Skin of body (tissue), 3 donors: ENCODE measurements at places on chromosomes 1 and 21. TPM values are rescaled to one million over a fixed set of nuclear protein-coding genes. Genes with fewer than 3 reads are reported as not detected.

DNA sequence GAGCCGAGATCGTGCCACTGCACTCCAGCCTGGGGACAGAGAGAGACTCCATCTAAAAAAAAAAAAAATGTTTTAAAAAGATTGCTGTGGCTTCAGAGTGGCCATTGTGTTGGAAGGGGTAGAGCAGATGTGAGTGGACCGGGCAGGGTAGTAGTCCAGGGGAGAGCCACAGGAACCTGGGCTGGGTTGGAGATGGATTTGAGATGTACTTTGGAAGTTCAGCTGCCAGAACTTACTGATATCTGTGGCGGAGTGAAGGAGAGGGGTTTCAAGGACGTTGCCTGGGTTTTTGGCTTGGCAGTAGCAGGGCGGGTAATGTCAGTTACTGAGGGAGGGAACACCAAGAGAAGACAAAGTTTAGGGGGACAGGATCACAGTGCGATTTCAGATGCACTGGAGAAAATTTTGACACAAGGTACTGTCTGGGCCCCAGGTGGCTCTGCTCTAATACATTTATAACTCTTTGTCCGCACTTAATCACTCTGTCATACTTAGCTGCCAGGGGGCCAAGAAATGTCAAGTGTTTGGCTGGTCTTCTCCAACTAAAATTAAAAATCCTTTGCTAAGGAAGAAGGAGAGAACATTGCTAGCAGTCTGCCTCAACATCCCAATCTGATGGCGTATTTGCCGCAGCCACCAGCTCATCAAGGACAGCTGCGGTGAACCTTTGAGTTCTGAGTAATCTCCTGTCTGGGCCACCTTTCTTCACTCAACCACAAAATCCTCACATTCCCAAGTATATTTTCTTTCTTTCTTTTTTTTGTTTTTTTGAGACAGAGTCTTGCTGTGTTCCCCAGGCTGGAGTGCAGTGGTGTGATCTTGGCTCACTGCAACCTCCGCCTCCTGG lies 9.6 kb downstream of the EPHX1 start:
- no peak for DNase-seq

Gene SFPQ
- 215 TPM for total RNA-seq

- DNase-seq = peak; percentile 5
These were observed 156.5 kb downstream of the CASZ1 start for GRCh38 chr1:10639775-10640578.

DNA sequence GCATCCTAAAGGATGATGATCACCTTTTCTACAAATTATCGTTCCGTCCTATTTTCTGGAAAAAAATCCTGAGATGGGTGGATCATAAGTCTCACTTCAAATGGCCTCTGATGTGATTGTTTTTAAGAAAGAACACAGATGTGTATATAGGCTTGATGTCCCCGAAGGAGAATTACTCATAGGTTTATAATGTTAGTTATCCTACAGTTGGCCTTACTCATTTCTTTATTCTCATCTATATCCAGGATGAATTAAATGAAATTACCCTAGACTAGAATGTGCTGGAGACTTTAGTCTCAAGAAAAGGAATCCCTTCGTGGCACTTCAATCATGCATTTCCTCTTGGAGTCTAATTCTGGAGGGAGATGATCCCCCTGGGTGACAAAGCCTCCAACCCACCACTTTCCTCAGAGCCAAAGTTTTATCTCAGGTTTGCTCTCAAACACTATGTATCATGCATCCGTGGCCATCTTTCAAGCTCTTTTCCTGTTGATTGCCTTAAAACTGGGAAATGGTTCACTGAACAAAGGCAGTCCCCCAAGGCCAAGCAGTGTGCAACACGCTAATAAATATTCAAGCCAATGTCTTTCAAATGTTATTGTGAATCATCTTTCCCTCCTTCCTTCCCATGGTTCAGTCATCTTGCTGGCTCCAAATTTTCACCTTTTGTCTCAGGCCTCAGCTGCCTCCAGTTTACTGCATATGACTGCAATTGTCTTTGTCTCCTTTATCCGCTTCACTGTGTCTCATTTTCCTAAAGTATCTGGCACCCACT lies 32.5 kb upstream of the SMYD2 start:
- no peak for DNase-seq

GRCh38 chr21:35994613-35995012 lies 65.7 kb downstream of the SETD4 start:
- DNase-seq = no peak

DNA sequence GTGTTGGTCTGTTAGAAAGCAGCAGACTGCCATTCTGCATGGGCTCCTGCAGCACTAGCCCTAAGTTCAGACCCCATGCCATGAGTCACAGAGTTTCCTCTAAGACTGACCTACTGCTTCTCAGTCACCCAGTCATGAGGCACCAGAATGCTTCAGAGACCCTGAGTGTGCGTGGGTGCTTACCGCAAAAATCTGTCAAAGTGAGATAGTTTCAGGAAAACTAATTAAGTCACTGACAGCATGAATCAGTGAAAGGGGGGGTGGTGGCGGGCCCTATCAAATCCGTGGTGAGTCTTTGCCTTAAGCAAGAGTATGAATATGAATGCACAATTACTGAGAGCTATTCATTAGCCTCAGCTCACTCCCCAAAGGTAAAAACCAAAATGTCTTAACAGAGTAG lies 98.1 kb downstream of the KCTD3 start:
- DNase-seq = no peak

DNA sequence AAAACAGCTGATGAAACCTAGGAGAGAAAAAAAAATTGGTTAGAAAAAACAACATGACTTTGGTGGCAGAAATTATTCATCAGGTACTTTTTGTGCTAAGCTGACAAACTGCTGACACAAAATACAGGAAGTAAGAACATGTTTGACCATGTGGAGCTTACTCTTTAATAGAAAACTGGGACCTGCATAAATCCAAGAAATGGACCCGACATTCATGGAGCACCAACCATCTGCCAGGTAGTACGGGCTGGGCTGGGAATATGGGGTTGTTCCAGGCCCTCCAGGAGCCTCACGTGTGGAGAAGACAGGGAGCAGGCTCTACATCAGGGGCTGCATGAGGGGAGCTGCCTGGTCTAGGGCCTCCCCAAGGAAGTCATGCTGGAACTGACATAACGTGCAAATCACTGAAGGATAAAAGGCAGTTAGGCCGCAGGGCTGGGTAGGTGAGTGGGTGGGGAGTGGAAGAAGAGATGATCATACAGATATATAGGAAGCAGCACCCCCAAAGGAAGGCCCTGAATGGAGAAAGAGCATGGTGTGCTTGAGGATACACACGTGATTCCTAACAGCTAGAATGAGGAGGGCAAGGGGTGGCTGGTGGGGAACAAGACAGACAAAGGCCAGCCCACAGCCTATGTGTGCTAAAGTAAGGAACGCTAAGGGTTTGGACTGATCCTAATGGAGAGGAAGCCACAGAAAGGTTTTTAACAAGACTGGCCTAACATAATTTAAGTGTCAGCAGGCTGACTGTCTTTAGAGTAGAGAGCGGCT lies 26.1 kb downstream of the CD58 start:
- no peak for DNase-seq

Gene RHBG
- total RNA-seq = 2.1 TPM

- no peak for DNase-seq
These were observed 198.1 kb upstream of the KIAA0040 start for GRCh38 chr1:175390522-175391254.

GRCh38 chr1:25634896-25635295 lies 18.3 kb downstream of the MAN1C1 start:
- no peak for DNase-seq

GRCh38 chr1:51541313-51542050 lies 22.4 kb upstream of the EPS15 start:
- no peak for DNase-seq
